Smooth muscle cell of the coronary artery (primary cell): ENCODE measurements at places on chromosomes 12 and 14. TPM values are rescaled to one million over a fixed set of nuclear protein-coding genes. Genes with fewer than 3 reads are reported as not detected.

The SYNJ2BP gene
- total RNA-seq, result 6.7 and 15.6 TPM in 2 replicates

The PRB2 gene
- not detected in 2 replicates for total RNA-seq

The IAPP gene
- total RNA-seq, result not detected in 2 replicates

The SLC6A15 gene
- total RNA-seq, result 0.08 and 12.2 TPM in 2 replicates

The RNF212B gene
- not detected in 2 replicates for total RNA-seq

The LYZ gene
- total RNA-seq, result 0.08 TPM in 1 of 2 replicates, not detected in the other

The C12orf75 gene
- total RNA-seq, result 27.5 and 57.1 TPM in 2 replicates

The FGF6 gene
- total RNA-seq, result not detected in 2 replicates

The WNT1 gene
- total RNA-seq, result not detected in 2 replicates

The TMEM253 gene
- total RNA-seq, result 0.08 TPM in 1 of 2 replicates, not detected in the other

The CPNE6 gene
- total RNA-seq, result not detected in 2 replicates

The SOCS4 gene
- total RNA-seq, result 9.4 and 13.7 TPM in 2 replicates

The AMIGO2 gene
- 0.82 and 123 TPM in 2 replicates for total RNA-seq

The SERPINA3 gene
- 5.3 and 15.9 TPM in 2 replicates for total RNA-seq

The ATL1 gene
- total RNA-seq, result 0.98 and 8.7 TPM in 2 replicates

The KRT75 gene
- not detected in 2 replicates for total RNA-seq

The ADGRD1 gene
- total RNA-seq, result 0.15 and 37.2 TPM in 2 replicates

The TAS2R50 gene
- 1.3 and 1.8 TPM in 2 replicates for total RNA-seq

The ASB2 gene
- 0.23 and 0.35 TPM in 2 replicates for total RNA-seq

The CCDC88C gene
- total RNA-seq, result 0.70 and 0.75 TPM in 2 replicates

The CACNA1C gene
- 1.7 and 7.4 TPM in 2 replicates for total RNA-seq

The CCDC196 gene
- not detected in 2 replicates for total RNA-seq

The YAF2 gene
- total RNA-seq, result 5.7 and 10.6 TPM in 2 replicates

The HOXC12 gene
- not detected in 2 replicates for total RNA-seq

The CCDC38 gene
- not detected in 2 replicates for total RNA-seq

The TMEM121 gene
- 12.6 and 13.6 TPM in 2 replicates for total RNA-seq

The NEUROD4 gene
- not detected in 2 replicates for total RNA-seq

The RILPL2 gene
- 6.1 and 8.5 TPM in 2 replicates for total RNA-seq

The BMP4 gene
- 5.0 and 16.8 TPM in 2 replicates for total RNA-seq

The RNASE2 gene
- total RNA-seq, result not detected in 2 replicates

The KERA gene
- total RNA-seq, result not detected in 2 replicates

The POTEM gene
- not detected in 2 replicates for total RNA-seq

The SLC15A4 gene
- total RNA-seq, result 38.8 and 43.1 TPM in 2 replicates

The CHGA gene
- total RNA-seq, result 0.59 TPM in 1 of 2 replicates, not detected in the other

The VRTN gene
- total RNA-seq, result not detected in 2 replicates

The FLRT2 gene
- 14.0 and 16.7 TPM in 2 replicates for total RNA-seq

The DHRS2 gene
- total RNA-seq, result 0.08 and 0.12 TPM in 2 replicates

The SLC39A5 gene
- total RNA-seq, result not detected in 2 replicates

The MSI1 gene
- total RNA-seq, result not detected in 2 replicates

The MORN3 gene
- total RNA-seq, result 1.1 and 2.0 TPM in 2 replicates

The AHNAK2 gene
- total RNA-seq, result 27.4 and 174 TPM in 2 replicates

The NTN4 gene
- 26.7 and 234 TPM in 2 replicates for total RNA-seq

The LRRIQ1 gene
- 0.08 TPM in 1 of 2 replicates, not detected in the other for total RNA-seq

The DNAJC22 gene
- total RNA-seq, result under 0.01 and 5.9 TPM in 2 replicates

The CD4 gene
- total RNA-seq, result 0.23 and 0.47 TPM in 2 replicates

The CD163 gene
- not detected in 2 replicates for total RNA-seq

The EPYC gene
- total RNA-seq, result not detected in 2 replicates

The KRT85 gene
- total RNA-seq, result not detected in 2 replicates

The LRIG3 gene
- total RNA-seq, result 8.3 and 74.1 TPM in 2 replicates

The CCDC175 gene
- not detected in 2 replicates for total RNA-seq

The DTX1 gene
- total RNA-seq, result under 0.01 and 0.15 TPM in 2 replicates

The MANSC4 gene
- not detected in 2 replicates for total RNA-seq

The GPR65 gene
- total RNA-seq, result 0.12 and 0.15 TPM in 2 replicates
